ENCODE measurements at places on chromosomes 6 and 20.

GRCh38 chr20:12068121-12068520, 150.4 kb downstream of the BTBD3 start:
- no peak for DNase-seq

DNA sequence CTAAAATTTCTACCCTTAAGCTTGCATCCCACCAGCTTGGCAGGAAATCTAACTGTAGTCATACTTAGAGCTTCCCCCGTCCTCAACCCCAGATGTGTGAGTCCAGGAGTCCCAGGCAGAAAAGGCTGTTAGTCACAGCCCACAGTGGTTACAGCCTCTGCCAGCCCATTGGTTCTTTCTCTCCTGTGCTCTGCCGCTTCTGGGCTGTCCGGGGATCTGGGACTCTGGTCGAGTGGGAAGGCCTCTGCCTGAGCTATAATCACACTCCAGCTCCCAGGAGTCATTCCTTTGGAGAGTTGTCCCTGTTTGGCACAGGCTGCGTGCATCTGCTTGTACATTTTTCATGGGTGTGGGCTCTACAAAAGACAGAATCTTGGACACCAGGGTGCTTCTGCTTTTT, 45.6 kb upstream of the FYN start:
- DNase-seq = no peak

- no peak for DNase-seq
Measured at GRCh38 chr6:132819405-132820161, 5.2 kb downstream of the RPS12 start.

DNA sequence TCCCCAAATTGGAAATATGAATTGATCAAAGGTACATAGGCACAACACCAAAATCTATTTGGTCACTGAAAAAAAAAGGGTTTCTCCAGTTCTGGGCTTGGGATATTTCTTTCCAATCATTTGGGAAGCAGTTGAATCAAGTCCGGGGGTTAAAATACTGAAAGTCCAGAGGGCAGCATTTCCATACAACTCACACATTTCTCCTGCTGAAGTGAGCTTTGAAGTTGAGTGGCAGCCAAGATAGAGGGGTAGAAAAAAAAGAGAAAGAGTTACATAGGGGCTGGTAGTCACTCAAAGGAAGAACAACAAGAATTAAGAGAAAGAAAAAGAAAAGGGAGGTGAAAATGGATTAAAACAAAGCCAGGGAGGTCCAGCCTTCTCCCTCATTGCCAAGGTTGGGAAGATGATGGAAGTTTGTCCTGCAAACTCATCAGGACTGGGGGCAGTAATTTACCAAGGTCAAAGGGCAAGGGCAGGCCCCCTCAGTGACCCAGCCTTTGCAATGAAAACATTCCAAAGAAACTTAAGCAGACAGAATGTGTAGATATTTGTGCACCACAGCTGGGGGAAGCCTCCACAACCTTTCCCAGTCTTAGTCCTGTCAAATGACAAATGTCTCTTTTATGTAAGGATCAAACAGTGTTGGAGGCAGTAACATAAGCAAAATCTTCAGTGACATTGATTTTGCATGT, 525.3 kb upstream of the JARID2 start:
- no peak for DNase-seq

GRCh38 chr6:161890133-161890831, 616.4 kb upstream of the AGPAT4 start:
- no peak for DNase-seq

- DNase-seq = peak; percentile 51
Measured at GRCh38 chr6:20866935-20867703, 332.9 kb downstream of the CDKAL1 start.

DNA sequence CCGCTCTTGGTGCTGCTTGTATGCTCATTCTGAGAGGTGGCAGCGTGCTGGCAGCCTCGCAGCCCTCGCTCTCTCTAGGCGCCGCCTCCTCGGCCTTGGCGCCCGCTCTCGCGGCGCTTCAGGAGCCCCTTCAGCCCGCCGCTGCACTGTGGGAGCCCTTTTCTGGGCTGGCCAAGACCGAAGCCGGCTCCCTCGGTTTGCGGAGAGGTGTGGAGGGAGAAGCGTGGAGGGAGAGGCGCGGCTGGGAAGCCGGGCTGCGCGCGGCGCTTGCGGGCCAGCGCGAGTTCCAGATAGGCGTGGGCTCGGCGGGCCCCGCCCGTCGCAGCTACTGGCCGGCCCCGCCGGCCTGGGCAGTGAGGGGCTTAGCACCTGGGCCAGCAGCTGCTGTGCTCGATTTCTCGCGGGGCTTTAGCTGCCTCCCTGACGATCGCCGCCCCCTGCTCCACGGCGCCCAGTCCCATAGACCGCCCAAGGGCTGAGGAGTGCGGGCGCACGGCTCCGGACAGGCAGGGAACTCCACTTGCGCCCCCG, 19.5 kb upstream of the FAM8A1 start:
- no peak for DNase-seq

DNA sequence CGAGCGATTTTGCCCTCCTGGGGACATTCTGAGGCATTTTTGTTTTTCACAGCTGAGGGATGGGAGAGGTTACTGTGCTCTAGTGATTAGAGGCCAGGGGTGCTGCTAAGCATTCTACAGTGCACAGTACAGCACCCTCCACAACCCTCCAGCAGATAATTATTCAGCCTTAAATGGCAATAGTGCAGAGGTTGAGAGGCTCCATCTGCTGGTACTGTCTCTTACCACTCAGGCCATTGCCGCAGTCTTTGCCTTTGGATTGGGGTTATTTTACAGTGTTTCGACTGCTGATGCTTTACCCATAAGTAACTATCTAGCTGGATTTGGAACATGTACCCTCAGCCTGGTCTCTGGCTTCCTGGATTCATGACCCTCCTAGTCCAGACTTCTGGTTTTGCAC, 705.3 kb downstream of the KIF16B start:
- no peak for DNase-seq

- DNase-seq = no peak
Measured at GRCh38 chr6:85041376-85041775, 277.0 kb upstream of the TBX18 start.

DNA sequence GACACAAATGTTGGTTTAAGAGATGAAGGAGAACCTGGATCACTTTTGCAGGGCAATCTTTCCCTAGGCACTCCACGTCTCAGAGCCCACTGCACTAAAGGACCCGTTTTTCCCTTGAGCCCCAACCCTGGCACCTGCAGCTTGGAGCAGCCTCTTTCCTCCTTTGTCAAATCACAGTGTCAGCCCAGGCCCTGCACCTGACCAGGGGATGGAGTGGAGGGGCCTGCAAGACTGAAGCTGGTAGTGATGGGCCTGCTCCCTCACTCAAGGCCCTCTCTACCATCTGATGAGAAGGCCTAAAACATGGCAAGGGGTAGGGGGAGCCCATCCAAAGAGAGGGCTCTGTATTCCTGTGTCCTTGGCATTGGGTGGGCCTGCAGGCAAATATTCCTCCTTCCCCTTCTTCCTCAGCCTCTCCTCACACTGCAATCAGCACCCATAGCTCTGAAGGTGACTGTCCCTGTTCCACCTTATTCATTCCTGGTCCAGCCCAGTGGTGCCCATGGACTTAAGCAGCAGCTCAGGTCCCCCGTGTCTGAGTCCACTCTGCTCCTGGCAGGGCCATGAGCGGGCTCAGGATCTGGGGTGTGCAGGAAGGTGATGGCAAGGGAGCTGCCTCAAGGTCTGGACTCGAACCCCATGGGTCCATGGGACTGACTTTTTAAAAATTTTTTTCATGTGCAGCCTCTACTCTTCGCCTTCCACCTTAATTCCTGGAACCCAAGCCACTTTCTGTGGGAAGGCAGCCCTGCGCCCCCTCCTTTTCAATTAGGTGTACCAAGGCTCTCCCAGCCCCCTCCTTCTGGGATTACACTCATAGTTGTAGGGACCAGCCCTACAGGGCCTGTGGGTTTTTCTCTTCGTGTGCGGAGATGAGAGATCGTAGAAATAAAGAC, 6.7 kb downstream of the RAET1G start:
- no peak for DNase-seq

GRCh38 chr6:125984311-125984710, 2.0 kb upstream of the TRMT11 start:
- DNase-seq = no peak

- DNase-seq = no peak
Measured at GRCh38 chr6:142740449-142740848, 204.5 kb downstream of the HIVEP2 start.

GRCh38 chr6:16564436-16564835, 196.8 kb downstream of the ATXN1 start:
- no peak for DNase-seq

DNA sequence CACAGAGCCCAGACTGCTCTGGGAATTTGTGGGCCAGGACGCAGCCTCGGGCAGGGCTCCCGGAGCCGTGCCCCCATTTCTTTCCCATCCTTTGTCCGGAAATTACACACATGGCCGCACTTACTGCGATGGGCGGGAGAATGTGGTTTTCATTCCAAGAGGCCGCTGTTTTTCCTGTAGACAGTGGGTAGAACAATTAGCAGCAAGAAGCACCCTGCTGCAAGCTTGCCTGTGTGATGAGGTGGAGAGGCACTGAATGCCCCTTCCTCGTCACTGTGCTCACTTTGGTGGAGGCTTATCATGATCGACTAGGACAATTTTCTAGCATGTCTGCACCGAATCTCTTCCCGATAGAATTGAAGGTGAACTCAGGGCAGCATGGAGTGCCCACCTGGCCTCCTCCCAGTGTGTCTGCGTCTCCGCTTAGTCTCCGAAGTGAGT, 102.8 kb downstream of the DACT2 start:
- no peak for DNase-seq

All from NCI-H345 (cell line).